Stimulated activated CD8-positive, alpha-beta memory T cell treated with anti-CD3 and anti-CD28 coated beads, Interleukin-2, amount 100 ng/mL, for 1 hour (primary cell): ENCODE measurements at places on chromosomes 3 and 15.

- DNase-seq: no peak
These were observed 51.5 kb downstream of the PGPEP1L start for GRCh38 chr15:98955961-98956723.

DNA sequence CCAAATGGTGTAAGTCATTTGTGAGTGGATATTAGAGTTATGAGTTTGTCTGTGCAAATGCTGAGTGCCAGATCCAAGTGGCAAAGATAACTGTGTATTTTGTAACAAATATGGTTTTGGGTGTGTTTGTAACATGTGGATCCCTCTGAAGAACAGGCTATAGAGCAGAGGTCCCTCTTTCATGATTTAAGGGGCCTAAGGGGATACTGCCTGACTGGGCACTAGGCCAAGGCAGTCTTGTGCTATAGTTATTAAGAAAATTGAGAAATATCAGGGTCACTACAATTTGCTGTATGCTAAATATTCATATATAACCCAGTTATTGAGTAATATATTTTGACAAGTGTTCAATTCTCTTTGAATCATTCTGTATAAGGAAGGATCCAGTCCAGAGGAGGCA, 555.6 kb upstream of the RGMA start:
- DNase-seq: no peak

DNA sequence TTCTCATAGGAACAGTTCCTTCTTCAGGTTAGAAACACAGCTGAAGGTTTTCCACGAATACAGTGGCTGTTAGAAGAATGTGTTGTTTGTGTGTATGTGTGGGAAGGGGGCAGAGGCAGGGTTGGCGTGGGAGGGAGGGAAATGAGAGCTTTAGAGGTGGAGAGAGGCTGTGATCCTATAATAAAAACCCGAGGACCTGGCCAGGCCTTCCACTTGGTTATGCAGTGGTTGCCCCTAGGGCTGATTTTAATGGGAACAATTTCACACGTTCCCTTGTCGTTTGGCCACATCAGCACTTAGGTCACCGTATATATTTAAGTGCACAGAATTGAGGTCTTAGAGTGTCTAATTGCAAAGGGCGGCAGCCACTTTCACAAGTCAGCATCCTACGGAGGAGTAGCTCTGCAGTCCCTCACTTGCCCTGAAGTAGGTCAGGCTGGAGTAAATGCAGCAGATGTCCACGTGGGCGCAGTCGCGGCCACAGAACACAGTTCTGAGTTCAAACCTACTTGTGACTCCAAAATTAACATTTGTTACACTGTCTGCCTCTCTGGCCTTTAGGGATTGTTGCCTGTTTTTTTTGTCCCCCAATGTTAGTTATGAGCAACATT, 85.6 kb downstream of the PDCD6IP start:
- no peak for DNase-seq

GRCh38 chr3:16309558-16309957, 44.5 kb downstream of the OXNAD1 start:
- no peak for DNase-seq

- DNase-seq: no peak
These were observed 760.2 kb downstream of the NAALADL2 start for GRCh38 chr3:175619369-175619768.

DNA sequence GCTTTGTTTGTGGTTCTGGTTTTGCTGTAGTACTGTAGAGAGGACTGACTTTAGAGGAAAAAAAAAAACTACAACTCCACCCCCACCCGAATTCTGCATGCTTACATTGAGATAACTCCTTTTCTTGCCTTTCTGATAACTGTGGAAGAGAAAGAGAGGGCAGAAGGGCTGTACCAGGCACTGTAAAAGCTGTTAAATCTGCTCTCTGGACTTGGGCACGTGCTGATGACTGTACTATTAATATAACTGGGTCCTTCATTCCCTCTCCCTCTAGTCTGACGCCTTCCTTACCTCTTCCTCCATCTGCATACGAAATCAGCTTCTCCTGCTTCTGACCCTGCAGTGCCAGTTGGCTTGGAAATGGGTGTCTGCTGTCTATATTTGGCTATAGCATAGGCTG, 15.0 kb downstream of the MAPKBP1 start:
- no peak for DNase-seq

GRCh38 chr3:19392150-19392549, 243.8 kb downstream of the KCNH8 start:
- DNase-seq: no peak

DNA sequence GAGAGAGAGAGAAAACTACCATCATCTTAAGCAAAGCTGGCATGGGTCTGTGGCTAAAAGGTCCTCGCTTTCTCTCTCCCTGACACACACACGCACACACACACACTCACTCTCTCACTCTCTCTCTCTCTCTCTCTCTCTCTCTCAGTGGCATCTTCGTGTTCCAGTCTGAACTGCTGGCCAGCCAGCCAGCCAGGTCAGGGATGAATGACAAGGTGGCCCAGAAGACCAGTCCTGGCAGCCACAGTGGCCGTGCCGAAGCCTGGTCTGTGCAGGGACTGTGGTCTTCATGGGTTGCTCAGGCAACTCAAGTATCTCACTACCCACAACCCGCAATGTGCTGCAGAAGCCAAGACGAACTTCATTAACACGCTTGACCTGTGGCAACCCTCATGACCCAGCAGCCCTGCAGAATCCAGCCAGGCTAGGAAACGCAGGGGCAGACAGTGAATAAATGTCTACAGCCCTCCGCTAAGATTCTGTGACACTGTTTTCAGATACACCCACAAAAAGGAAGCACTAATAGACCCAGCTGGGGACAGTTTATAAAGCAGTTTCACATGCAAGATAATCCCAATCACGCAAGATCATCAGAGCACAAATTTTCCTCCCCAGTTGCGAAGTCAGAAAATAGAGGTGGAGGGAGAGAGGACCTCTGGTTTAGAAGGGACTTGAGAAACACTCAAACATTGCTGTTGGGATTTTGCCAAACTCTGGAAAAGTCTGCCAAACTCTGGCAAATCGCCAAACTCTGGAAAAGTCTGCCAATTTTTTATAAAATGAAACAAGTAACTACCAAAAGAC, 66.4 kb downstream of the XXYLT1 start:
- DNase-seq: no peak

- DNase-seq: no peak
These were observed 12.6 kb upstream of the STARD5 start for GRCh38 chr15:81336568-81336967.

DNA sequence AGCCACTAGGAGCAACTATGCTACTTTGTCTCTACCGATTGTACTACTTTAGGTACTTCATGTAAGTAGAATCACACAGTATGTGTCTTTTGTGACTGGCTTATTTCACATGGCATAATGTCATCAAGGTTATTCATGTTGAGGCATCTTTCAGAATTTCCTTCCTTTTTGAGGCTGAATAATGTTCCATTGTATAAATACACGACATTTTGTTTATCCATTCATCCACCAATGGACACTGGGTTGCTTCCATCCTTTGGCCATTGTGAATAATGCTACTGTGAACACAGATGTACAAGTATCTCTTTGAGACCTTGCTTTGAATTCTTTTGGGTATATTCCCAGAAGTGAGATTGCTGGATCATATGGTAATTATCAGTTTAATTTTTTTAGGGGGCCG, 29.2 kb downstream of the MYO5A start:
- no peak for DNase-seq

DNA sequence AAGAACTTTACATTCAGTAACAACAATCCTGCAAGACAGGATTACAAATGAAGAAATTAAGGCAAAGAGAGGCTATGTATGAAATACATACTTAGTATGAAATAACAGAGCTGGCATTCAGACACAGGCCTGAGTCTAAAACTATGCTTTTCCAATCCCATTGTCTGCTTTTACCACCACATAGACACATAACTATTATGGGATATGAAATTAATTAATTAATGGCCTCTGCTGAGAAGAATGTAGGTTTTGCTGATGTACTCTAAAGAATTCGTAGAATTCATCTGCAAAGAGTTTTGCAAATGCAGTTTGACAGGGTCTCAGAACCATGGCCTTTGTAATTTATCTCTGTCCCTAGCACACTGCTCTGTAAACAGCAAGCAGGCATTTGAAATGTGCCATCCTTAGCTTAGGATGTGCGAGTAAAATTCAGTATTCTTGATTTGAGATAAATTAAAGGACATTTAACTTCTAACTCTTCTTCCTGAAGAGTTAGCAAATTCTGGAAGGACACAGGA, 54.5 kb upstream of the BOC start:
- no peak for DNase-seq
